ENCODE measurements at places on chromosomes 6 and 20. TPM values are rescaled to one million over a fixed set of nuclear protein-coding genes. Genes with fewer than 3 reads are reported as not detected.

DNA sequence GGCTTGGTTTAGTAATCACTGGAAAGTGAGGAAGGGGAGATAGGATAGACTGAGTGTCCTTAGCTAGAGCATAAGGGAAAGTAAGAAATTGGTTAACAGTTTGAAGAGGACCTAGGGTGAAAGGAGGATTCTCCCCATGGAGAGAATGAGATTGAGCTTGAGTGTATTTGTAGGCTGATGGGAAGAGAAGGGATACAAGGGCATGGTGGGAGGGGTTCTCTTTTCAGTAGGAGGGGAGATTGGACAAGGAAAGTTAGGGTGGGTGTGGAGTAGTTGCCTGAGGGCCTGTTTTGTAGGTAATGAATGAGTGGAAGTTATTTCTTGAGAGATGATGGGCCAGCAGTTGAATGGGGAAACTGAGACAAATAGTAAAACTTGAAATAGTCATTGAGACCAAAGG is 1.9 kb downstream of the TRMT11 start:
- H3K4me3 ChIP-seq, result peak overlapping the region; percentile 80
- H3K4me1 ChIP-seq, result peaks cover 28% of the 10 kb centered on the region
- DNase-seq, result no peak
- H3K27me3 ChIP-seq, result no peaks in the 10 kb centered on the region
- peak overlapping the region; percentile 81 for H3K27ac ChIP-seq
- H3K36me3 ChIP-seq, result no peaks in the 10 kb centered on the region

GRCh38 chr6:128078276-128078675 is 177.4 kb upstream of the THEMIS start:
- peaks cover 2% of the 10 kb centered on the region for H3K36me3 ChIP-seq
- no peak for DNase-seq
- H3K27ac ChIP-seq, result no peak overlapping the region

- no peaks in the 10 kb centered on the region for H3K36me3 ChIP-seq
- H3K4me1 ChIP-seq, result no peaks in the 10 kb centered on the region
- no peak for DNase-seq
- no peak overlapping the region for H3K4me3 ChIP-seq
- H3K27me3 ChIP-seq, result no peaks in the 10 kb centered on the region
- H3K27ac ChIP-seq, result no peak overlapping the region
These were observed 71.9 kb downstream of the TBC1D7 start for GRCh38 chr6:13256266-13257001.

DNA sequence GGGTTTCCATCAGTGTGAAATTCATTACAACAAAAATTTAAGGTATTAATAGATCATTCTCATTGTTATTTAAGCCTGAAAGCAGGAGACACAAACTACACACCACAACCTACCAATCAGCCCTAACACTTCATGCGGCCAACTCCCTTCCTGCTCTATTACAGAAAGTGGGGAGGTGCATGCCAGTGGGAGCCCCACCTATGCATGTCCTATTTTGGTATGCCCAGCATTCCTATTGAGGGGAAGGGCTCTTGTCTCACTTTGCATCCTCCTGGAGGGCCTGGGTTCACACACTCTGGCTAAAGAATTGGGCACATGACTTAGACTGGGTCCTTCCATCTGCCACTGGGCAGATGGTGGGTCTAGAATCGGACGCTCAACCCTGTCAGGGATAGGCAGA is 450.0 kb downstream of the PTPRT start:
- H3K27me3 ChIP-seq, result no peaks in the 10 kb centered on the region
- H3K4me1 ChIP-seq, result no peaks in the 10 kb centered on the region
- H3K27ac ChIP-seq, result no peak overlapping the region
- no peak for DNase-seq

Gene IMPG1
- total RNA-seq, result not detected

DNA sequence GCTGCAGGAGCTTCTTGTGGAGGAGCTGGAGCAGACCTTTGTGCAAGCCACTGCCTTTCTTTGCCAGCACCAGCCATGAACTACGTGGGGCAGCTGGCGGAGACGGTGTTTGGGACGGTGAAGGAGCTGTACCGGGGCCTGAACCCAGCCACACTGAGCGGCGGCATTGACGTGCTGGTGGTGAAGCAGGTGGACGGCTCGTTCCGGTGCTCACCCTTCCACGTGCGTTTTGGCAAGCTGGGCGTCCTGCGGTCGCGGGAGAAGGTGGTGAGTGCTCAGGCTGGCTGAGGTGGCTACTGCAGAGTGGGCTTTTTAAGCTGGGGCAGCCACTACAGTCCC is 5.1 kb downstream of the LPIN3 start:
- no peaks in the 10 kb centered on the region for H3K27me3 ChIP-seq
- H3K4me3 ChIP-seq, result no peak overlapping the region
- peaks cover 25% of the 10 kb centered on the region for H3K4me1 ChIP-seq
- H3K27ac ChIP-seq, result no peak overlapping the region

GRCh38 chr6:29720863-29721262 is 2.4 kb upstream of the HLA-F start:
- H3K4me1 ChIP-seq, result peaks cover 17% of the 10 kb centered on the region
- H3K4me3 ChIP-seq, result no peak overlapping the region
